ENCODE measurements at places on chromosomes 11 and 22.
A peak's percentile ranks its signal among the peaks of the same experiment; 100 is the strongest.

DNA sequence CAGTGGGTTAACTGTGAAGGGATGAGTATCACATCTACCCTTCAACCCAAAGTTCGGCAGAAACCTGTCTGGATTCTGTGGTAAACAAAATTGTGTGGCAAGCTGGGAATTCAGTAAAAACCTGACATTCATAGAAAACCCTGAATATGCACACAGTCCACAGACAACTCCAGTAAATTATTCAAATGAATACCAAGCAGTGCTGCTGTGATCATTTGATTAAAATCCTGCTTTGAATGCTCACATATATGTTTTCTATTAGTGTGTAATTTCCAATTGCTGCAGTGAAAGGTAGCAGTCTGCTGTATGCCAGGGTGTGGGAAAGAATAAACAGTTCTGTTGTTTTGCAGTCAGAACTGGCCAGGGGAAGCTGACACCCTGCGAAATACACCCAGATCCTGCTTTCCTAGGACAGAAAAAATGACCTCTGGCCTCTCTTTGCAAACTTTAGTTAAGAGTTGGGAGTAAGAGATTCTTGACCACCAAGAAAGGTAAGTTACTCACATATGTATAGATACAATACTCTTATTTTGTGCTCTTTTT, 217.8 kb downstream of the FAM76B start:
- no peak for DNase-seq

- peak; percentile 56 for DNase-seq
These were observed 13.5 kb upstream of the SORL1-AS1 start for GRCh38 chr11:121466063-121466794.

- no peak for DNase-seq
These were observed 16.7 kb upstream of the MOGAT2 start for GRCh38 chr11:75700940-75701339.

- DNase-seq, result no peak
These were observed at the start of gene PRG2 for GRCh38 chr11:57390535-57390934. Gene PRG2, minus strand, starts transcription at chr11:57390650. Its CDS starts 706 bp downstream, at chr11:57389944.

- DNase-seq, result peak; percentile 19
These were observed 781 bp downstream of the NECTIN1 start for GRCh38 chr11:119728211-119728626.

- DNase-seq, result no peak
These were observed 395.7 kb upstream of the FAT3 start for GRCh38 chr11:91828901-91829300.

DNA sequence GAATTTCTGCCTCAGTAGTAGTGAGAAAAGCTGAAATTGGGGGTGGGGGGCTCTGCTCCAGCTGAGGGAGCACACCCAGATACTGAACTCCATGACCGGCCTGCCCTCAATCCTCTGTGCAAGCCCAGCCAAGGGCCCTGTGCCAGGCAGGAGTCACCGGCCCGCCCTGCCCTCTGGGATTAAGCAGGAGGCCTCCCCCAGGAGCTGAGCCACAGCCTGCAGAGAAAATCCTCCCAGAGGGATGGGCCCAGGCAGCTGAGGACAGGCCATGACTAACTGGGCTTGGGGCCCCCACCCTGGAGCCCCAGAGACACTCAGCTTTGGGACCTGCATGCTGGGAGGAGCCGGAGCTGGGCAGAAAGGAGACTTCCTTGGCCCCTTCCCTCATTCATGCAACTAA, 48.8 kb downstream of the MN1 start:
- no peak for DNase-seq

DNA sequence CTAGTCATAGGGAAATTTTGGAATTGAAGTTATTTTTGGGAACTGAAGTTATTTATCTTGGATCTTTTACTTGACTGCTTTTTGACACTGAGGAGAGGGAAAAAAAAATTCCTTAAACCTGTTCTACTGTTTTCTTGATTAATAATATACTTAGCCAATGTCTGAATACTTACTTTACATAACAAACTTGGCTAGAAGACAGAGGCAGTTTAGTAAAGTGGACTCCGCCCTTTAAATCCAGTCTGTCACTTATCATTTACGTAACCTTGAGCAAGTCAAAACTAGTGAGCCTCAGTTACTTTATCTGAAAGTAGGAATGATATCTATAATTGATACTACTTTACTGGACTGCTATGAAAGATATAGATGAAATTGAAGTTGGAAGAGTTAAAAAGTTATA, 19.5 kb downstream of the CTSC start:
- DNase-seq, result no peak

DNA sequence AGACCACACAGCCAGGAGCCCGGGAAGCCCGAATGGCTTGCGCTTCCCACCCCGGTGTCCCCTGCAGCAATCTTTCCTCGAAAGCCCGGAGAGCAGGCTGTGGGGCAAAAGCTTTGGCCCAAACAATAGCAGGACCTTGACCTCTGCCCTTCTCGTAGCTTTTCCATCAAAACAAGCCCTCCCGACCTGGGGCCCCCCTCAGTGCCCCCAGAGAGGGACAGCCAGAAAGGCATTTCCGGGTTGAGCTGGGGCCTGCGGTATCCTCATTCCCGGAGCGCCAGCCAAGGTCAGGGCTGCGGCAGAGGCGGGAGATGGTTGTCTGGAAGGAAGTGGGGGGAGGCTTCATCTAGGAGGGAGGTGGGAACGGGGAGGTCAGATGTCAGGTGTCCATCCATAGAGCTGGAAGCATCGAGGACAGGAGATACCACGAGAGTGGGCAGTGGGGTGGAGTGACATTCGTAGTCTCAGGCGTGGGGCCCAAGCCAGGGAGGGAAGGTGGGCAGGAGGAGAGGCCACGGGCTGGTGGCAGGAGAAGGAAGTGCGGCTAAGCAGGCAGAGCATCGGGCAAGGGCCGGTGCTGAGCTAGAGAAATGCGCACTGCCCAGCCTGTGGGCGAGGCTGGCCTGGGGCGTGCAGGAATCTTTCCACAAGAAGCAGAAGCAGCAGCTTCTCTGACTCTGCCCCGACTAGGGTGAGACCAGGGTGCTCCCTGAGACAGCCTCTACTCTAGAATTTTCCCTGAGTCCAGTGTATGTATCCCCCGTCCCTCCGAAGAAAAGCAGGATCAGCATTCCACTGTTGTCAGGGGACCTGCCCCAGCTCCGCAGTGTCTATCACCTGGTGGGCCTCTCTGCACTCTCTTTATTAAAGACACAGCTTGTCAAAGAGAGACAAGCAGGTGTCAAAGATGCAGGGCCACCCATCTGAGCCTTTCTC, 14.3 kb downstream of the PDGFB start:
- DNase-seq, result no peak

DNA sequence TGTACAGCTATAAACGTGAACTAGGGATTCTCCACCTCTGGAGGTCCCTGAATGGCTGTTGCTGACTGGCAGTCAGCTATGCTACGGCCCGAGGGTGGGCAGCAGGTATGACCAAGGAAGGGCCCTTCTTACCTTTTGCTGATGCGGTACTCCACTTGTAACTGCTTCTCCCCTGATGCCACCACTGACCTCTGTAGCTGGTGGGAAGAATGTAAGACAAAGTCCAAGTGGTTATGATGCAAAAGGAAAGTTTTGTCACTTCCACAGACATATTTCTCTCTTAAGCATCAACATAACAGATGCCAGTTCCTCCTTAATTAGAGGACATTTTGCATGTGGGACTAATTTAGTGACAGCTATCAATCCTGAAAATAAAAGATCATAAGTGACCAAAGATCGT, 32.2 kb downstream of the P4HA3 start:
- no peak for DNase-seq

GRCh38 chr11:43122546-43122945, 189.2 kb upstream of the API5 start:
- DNase-seq, result no peak

- DNase-seq, result no peak
These were observed 42.9 kb downstream of the YWHAH start for GRCh38 chr22:31987218-31987617.

DNA sequence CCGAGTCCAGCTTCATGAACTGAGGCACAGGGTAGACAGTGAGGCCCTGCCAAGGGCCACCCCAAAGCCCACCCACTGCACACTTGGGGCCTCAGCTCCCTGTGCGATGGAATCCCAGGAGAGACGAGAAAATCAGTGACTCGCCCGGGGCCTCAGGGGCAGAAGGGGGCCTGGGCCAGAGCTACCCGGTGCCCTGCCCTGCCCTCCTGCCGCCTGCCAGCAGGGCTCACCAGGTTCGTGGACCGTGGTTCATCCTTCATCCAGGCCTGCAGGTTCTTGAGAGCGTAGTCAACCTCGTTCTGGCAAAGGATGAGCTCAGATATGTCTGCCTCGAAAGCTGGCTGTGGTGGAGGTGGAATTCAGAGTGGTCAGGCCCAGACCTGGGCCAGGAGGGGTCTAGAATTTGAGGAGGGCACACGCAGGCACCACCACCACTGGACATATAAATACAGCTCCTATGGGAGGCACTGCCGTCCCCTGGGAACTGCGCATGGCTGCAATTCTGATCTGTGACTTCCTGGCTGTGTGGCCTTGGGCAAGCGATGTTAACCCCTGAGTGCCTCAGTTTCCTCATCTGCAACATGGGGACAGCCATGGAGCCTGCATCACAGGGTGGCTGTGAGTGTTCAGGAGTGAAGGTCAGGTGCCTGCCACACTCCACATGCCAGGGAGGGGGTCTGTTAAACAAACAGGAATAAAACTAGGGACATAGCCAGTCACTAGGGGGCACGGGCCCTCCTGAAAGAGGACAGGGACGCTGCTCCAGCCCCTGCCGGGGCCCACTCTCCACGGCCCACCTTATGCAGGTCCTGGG, 7.5 kb downstream of the ALDH3B2 start:
- no peak for DNase-seq

GRCh38 chr11:72347691-72348090, 86.6 kb downstream of the CLPB start:
- DNase-seq, result no peak

DNA sequence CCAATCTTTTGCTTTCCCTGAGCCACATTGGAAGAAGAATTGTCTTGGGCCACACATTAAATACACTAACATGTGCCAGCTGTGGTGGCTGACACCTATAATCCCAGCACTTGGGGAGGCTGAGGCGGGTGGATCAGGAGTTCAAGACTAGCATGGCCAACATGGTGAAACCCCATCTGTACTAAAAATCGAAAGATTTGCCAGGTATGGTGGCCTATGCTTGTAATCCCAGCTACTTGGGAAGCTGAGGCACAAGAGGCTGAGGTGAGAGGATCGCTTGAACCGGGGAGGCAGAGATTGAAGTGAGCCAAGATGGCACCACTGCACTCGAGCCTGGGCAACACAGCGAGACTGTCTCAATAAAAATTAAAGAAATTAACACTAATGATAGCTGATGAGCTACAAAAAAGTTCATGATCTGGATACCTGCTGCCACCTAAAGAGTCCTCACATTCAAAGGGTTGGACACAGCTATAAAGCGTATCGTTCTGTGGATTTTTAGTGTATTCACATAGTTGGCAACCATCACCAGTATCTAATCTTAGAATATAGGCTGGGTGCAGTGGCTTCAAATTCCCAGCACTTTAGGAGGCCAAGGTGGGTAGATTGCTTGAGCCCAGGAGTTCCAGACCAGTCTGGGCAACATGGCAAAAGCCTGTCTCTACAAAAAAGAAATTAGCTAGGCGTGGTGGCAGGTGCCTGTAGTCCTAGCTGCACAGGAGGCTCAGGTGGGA, 3.4 kb upstream of the LDHC start:
- DNase-seq, result no peak

DNA sequence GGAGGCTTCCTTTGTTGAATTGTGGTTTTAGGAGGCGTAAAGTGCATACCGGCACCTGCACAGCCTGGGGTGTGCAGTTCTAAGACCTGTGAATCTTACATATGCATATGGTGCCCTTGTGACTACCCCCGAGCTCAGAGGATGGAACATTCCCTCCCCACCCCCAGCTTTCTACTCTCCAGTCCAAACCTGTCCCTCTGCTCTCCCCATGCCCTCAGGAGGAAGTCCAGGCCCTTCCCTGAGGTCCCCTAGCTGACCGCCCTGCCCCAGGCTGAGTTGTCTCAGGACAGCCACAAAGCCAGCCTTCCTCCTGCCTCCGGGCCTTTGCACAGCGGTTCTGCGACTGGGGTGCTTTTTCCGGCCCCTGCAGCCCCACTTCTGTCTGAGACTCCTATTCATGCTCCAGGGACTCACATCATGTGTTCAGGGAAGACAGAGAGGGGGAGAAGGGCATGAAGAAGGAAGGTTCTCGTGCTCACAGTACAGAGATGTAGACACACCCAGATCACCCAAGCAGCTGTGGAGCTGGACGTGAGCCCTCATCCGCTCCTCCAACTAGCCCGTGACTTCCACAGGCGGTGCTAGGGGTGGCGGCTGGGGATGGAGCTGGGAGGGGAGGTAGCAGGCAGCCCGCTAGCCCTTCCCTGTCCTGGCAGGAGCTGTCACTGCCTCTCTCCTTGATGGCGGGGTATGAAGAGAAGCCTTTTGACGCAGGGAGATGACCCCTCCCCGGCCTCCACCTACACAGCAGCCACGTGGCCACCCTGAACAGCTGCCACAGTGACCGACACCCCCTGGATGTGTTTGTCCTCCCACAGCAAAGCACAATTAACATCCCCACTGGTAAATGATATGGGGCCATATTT, 50.8 kb downstream of the FLRT1 start:
- DNase-seq, result no peak

- no peak for DNase-seq
These were observed 124.3 kb upstream of the TOP3B start for GRCh38 chr22:22106855-22107254.

- no peak for DNase-seq
These were observed 470 bp downstream of the NUMA1 start for GRCh38 chr11:72079819-72080325.

GRCh38 chr11:69052343-69053168, 3.8 kb downstream of the TPCN2 start:
- DNase-seq, result no peak

- no peak for DNase-seq
These were observed 10.4 kb upstream of the CELSR1 start for GRCh38 chr22:46547883-46548244.

DNA sequence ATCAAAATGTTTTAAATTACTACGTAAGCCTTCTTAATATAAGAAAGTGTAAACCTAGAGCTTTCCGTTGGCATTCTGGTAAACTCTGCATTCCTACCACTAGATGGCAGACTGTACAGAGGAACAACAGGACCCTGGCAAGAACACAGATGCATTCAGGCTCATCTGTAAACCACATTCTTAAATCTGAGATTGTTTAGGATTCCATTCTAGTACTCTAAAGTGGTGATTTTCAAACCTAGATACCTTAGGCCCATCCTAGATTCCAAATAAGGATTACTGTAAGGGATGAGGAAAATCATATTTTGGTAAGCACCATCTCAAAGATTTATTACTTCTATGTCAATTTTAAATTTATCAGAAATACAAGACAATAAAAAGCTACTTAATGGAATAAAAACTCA, 26.9 kb downstream of the PICALM start:
- peak; percentile 28 for DNase-seq

DNA sequence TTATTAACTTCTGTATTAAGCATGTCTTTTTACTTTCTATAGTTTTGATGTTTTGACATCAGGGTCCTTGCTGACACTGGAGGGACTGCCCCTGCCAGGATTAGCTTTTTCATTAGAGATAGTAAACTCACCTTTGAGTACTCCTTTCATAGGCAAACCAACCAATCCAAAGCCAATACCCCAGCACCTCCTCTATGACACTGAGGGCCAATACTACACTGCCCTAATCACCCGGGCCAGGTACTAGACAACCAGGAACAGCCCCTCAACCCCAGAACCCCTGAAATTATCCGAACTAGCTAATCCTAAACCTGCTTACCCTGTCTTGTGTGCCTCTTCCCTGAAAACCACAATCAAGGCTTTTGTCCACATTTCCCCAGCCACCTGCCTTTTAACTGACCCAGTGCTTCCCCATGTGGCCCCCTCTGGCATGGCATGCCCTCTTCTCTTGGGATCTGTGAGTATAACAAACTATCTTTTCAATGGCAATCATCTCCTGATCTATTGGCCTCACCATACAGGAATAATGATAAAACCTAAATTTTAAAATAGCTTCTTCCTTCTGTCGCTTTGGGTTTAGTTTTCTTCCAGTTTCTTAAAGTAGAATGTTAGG, 31.2 kb downstream of the RAB6A start:
- no peak for DNase-seq

All from activated naive CD4-positive, alpha-beta T cell treated with Interleukin-2 at 50 U/mL for 16 hours (primary cell).